ENCODE measurements at places on chromosomes 7 and 10.

DNA sequence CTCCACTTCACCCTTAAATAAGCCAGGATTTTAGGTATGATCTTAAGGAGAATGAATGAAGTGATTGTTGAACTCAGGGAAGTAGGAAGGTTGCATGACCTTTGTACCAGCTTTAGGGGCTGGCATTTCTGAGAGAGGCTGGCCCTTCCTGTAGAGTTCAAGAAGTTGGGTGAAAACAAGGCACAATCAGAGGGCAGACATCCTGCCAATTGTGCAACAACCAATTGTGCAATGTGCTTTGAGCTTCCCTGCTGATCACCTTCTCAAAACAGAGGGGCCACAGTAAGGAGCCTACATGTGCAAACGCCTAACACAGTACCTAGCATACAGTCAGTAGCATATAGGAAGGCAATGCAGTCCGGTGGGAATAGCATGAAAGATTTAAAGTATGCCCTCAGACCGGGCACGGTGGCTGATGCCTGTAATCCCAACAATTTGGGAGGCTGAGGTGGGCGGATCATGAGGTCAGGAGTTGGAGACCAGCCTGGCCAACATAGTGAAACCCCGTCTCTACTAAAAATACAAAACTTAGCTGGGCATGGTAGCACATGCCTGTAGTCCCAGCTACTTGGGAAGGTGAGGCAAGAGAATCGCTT, 5.4 kb downstream of the CPVL start:
- DNase-seq: no peak

DNA sequence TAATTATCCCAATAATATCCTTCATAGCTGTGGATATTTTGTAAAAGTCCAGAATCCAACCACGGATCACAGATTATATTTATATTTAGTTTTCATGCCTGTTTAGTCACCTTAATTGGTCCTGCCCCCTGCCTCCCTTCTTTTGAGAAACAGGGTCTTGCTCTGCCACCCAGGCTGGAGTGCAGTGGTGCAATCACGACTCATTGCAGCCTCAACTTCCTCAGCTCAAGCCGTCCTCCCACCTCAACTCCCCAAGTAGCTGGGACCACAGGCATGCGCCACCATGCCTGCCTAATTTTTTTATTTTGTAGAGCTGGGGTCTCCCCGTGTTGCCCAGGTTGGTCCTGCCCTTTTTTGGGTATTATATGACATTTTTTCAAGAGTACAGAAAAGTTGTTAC, 129.4 kb downstream of the KAT6B start:
- DNase-seq: no peak

- no peak for DNase-seq
These were observed 746.5 kb downstream of the AUTS2 start for GRCh38 chr7:70344726-70345125.

GRCh38 chr10:505419-505818, 184.0 kb downstream of the DIP2C start:
- DNase-seq: no peak

DNA sequence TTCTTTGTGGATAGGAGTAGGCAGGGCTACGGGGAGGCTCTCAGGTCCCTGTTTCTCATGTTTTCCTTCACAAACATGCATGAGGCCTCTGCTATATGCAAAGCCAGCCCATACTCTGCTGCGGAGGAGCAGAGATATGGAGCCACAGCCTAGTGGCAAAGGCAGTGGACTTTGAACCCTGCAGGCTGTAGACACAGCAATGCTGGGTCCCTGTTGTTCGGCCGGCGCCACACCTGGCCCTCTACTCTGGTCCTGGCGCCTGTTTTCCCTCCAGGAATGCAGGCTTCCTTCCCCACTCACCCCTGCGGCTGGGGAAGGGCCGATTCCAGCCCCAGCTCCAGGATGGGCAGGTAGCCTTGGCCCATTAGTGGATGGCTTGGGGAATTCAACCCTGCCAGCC, 11.5 kb downstream of the CLRN3 start:
- no peak for DNase-seq

DNA sequence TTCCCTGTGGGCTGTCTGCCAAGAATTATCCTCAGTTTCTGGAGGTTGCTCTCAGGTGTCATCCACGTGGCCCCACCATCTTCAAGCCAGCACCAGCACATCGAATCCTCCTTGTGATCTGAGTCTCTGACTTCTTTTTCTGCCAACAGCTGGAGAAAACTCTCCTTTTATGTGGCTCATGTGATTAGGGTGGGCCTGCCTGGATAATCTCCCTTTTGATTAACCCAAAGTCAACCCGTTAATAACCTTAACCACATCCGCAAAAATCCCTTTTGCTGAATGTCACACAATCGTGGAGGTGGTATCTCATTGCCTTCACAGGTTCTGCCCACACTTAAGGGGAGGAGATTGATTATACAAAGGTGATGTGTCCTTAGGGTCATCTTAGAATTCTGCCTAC, 73.8 kb downstream of the LRGUK start:
- DNase-seq: no peak

DNA sequence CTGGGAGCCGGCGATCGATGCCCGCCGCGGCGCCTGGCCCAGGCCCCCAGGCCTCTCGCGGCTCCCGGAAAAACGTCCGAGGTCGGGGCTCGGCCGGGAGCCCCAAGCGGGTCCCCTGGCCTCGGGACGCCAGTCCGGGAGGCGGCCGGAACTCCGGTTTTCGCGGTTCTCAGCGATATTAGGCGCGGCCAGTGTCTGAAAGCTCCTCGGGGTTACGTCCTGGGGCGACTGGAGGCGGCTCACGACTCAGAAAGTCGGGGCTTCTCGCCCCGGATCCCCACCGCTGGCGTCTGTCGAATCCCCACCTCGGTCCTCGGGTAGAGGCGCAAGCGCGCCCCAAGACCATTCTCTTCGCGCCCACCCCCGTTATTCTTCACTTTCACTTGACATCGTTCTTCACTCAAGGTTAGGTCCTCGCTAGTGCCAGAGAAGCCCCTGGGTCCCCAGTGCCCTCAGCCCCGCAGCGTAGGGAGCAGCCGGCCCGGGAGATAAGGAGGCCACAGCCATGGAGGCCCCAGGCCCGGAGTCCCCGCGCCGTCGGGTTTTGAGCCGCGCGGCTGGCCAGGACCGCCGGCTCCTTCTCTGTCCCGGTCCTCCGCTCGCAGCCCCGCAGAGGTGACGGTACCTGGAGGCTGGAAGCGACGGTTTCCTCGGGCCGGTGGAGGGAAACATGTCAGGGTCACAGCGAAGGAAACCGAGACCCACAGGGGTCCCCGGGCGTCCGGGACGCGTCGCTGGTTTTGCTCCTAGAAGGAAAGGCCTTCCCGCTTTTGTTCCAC, 35.2 kb upstream of the EBLN1 start:
- peak; percentile 33 for DNase-seq

DNA sequence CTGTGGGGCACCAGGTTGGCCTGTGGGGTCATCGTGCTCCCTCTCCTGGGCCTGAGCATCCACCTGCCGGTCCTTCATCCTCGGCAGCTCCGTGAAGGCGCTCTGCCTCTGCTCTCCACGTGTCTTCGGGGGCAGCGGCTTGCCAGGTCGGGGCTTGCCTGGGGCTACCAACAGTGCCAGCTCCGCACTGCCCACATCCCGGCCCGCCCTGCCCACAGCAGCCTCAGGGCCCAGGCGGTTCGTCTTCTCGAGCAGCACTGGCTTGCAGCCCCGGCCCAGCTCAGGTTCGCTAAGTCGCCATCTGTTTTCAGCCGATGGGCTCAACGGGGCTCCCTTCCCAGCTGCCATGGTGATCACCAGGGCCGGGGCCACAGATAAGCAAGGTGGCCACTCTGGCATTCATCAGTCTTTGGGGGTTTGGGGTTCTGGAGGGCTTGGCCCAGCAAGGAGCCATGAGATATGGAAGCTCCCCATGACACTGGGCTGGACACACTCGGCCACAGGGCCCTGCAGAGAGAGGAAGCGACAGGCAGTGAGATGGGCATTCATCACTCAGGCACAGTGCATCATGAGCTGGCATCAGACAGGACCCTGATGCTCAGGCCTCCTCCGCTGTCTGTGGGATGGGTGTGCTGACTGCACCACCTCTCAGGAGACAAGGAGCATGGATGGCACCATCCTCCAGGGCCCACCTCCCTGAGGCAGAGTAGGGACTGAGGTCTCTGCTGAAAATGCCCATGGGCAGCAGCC, 15.5 kb downstream of the ZNF488 start:
- DNase-seq: peak; percentile 6

DNA sequence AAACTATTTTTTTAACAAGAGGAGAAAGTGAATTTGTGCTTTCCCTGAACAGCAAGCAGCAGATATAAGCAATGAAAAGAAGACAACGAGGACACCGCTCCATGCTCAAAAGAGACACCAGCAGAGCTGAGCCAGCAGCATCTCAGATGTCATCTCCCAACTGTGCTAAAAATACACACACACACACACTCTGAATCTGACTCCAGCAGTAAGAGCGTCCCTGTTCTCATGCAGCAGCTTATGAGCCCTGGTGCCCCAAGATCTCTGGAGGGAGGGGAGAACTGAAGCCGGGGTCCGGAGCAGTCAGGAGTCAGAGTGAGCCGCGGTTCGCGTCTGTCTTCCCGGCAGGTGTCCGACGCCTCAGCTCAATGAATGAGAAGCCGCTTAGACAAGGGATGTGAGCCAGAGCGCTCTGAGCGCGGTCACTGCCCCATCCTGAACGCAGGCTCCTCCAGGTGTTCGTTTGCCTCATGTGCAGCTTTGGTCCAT, 49.2 kb downstream of the SVIL start:
- DNase-seq: no peak

- DNase-seq: no peak
These were observed 6.6 kb downstream of the DMBT1 start for GRCh38 chr10:122567056-122567660.
